ENCODE measurements at places on chromosomes 2 and 18. TPM values are rescaled to one million over a fixed set of nuclear protein-coding genes. Genes with fewer than 3 reads are reported as not detected.

The ELOA2 gene
- total RNA-seq: not detected

The AGXT gene
- total RNA-seq: not detected

The IL18RAP gene
- 6.3 TPM for total RNA-seq

The RFTN2 gene
- 22.2 TPM for total RNA-seq

The PDE1A gene
- 23.2 TPM for total RNA-seq

The DSC1 gene
- not detected for total RNA-seq

GRCh38 chr2:26480566-26481423 is 2.9 kb upstream of the OTOF start:
- H3K27ac ChIP-seq: no peak overlapping the region
- no peak for DNase-seq
- no peak overlapping the region for H3K4me3 ChIP-seq
- no peaks in the 10 kb centered on the region for H3K4me1 ChIP-seq
- no peaks in the 10 kb centered on the region for H3K27me3 ChIP-seq

- H3K27ac ChIP-seq: no peak overlapping the region
- no peaks in the 10 kb centered on the region for H3K4me1 ChIP-seq
- DNase-seq: no peak
- no peak overlapping the region for H3K4me3 ChIP-seq
These were observed 145.4 kb upstream of the ZNF804A start for GRCh38 chr2:184452907-184453306.

- H3K27me3 ChIP-seq: no peaks in the 10 kb centered on the region
- H3K27ac ChIP-seq: no peak overlapping the region
- H3K4me3 ChIP-seq: no peak overlapping the region
- no peaks in the 10 kb centered on the region for H3K4me1 ChIP-seq
- peaks cover 5% of the 10 kb centered on the region for H3K36me3 ChIP-seq
These were observed 193.2 kb downstream of the CDH2 start for GRCh38 chr18:27983780-27984179.

DNA sequence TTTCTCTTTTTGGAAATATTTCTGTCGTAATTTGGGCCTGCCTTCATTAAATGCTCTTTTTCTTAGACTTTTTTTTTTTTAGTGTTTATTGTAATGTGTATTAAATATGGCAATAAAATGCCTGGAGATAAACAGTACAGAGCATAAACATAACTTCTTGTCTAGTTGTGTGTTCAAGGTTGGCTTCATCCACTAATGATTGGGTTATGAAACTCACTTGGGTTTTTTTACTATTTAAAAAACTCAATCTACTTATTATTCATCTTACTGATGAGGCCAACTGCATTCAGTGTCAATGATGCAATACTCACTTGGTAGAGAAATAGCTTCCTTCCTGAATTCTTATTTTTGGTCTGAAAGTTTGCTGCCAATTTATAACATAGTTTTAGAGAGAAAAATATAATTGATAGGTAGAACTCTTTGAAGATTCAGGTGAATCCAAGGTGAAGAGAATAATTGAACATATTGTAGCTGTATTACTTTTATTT is 144.2 kb upstream of the NABP1 start:
- no peak overlapping the region for H3K27ac ChIP-seq
- peaks cover 1% of the 10 kb centered on the region for H3K27me3 ChIP-seq
- H3K4me3 ChIP-seq: no peak overlapping the region
- DNase-seq: no peak
- no peaks in the 10 kb centered on the region for H3K4me1 ChIP-seq

DNA sequence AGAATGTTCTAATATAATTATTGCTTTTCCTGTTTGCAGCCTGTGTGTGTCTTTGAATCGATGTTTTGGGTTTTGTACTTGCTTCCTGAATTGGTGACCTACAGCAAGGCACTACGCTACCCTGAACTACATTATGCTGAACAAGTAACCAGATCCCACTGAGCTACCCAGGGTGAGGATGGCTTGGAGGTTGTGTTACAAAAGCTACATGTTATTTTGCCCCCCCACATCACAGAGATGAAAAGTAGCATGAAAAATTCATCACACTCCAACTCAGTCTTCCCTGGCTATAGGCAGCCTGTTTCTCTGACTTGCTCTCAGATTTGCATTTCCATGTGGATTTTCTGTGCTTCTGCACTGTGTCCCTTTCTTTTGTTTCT is 162.1 kb downstream of the LDLRAD4 start:
- no peak overlapping the region for H3K27ac ChIP-seq
- no peak for DNase-seq
- H3K36me3 ChIP-seq: no peaks in the 10 kb centered on the region

GRCh38 chr2:198611201-198611600 is 806.8 kb downstream of the PLCL1 start:
- H3K4me3 ChIP-seq: no peak overlapping the region
- H3K36me3 ChIP-seq: no peaks in the 10 kb centered on the region
- H3K27me3 ChIP-seq: no peaks in the 10 kb centered on the region
- H3K27ac ChIP-seq: no peak overlapping the region

GRCh38 chr2:241835611-241836010 is 23.1 kb downstream of the PDCD1 start:
- no peaks in the 10 kb centered on the region for H3K27me3 ChIP-seq
- DNase-seq: no peak
- H3K36me3 ChIP-seq: no peaks in the 10 kb centered on the region

GRCh38 chr2:179428649-179429048 is 164.0 kb upstream of the SESTD1 start:
- no peak for DNase-seq
- H3K27ac ChIP-seq: no peak overlapping the region
- H3K4me1 ChIP-seq: no peaks in the 10 kb centered on the region
- H3K27me3 ChIP-seq: no peaks in the 10 kb centered on the region
- H3K4me3 ChIP-seq: no peak overlapping the region
